Stimulated activated CD8-positive, alpha-beta memory T cell treated with anti-CD3 and anti-CD28 coated beads, Interleukin-4, amount 100 ng/mL, for 24 hours (primary cell): ENCODE measurements at places on chromosomes 16 and 17.

- DNase-seq: no peak
Observed at GRCh38 chr17:44257815-44258760, 9.8 kb downstream of the SLC4A1 start.

GRCh38 chr17:67223924-67224323 lies 21.1 kb downstream of the HELZ start:
- no peak for DNase-seq

GRCh38 chr17:35046740-35047283 lies 16.7 kb downstream of the RFFL start:
- DNase-seq: peak; percentile 23

- DNase-seq: no peak
Observed at GRCh38 chr17:58756246-58757161, 850 bp downstream of the PPM1E start.

DNA sequence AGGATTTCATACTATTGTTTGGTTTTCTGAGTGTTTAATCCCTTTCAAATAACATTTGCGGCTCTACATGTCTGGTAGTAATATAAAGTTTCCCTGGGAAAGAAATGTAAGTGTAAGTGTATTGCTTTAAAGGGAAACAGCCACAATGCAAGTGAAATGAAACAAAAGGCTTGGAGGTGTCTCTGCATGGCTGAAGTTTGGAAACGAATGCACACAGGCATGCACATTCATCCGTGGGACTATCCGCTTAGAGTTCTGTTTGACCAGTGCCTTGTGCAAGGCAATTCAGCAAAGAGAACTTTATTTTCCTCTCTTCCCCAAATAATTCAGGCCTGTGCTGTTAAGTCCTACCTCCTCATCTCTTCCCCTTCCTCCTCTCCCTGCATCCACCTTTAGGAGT lies 56.1 kb upstream of the MRTFB start:
- DNase-seq: no peak

GRCh38 chr17:8892338-8892690 lies 24.8 kb upstream of the PIK3R6 start:
- DNase-seq: no peak

- DNase-seq: peak; percentile 26
Observed at GRCh38 chr17:38900978-38901656, 24.3 kb upstream of the LASP1NB start.

GRCh38 chr17:44844390-44844830 lies 3.3 kb upstream of the HIGD1B start:
- DNase-seq: no peak

- DNase-seq: no peak
Observed at GRCh38 chr17:67115401-67115800, 71.0 kb downstream of the CACNG1 start.

DNA sequence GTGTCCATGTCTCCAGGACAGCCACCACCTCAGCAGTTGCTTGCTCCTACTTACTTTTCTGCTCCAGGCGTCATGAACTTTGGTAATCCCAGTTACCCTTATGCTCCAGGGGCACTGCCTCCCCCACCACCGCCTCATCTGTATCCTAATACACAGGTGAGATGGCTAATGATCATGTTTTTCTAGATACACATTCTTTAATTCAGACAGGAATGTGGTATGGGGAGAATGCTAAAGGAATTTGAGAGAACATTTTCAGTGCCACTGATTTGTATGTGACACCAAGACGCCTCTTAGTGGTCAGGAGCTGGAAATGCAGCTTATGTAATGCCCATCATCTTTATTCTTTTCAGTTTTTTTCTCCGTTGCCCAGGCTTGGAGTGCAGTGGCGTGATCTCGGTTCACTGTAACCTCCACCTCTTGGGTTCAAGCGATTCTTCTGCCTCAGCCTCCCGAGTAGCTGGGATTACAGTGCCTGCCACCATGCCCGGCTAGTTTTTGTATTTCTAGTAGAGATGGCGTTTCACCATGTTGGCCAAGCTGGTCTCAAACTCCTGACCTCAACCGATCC lies 8.9 kb upstream of the RAPGEFL1 start:
- no peak for DNase-seq

- no peak for DNase-seq
Observed at GRCh38 chr16:60302261-60302660, 1568.1 kb upstream of the GOT2 start.

DNA sequence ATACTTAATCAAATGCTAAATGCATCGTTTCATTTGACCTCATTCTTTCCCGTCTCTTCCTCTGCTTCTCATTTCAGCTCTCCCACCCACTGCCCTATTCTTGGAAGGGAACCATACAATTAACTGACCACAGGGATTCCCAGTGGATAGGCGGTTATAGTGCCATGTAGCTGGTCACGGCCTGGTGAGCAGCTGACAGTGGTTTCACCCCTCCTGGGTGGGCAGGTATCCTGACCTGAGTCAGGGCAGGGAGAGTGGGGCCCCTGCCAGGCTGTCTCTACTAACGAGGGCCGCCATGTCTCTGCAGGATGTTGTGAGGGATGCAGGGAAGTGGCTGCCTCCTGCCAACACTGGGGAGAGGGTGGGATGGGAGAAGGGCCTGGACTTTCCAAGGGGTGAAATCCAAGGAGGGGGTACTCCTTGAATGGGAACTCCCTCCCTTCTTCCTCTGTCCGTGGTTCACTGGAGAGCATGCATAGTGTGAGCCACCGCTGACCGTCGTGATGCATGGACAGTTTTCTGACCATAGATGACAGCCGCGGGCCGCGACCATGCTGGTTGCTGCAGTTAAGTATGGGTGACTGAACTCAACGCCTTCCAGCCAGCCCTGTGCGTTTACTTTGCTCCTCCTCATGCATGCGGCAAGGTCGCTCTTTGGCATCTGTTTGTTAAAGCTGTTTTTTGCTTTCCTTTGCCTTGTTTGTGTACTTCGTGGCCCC lies 95.9 kb downstream of the RPTOR start:
- DNase-seq: no peak

DNA sequence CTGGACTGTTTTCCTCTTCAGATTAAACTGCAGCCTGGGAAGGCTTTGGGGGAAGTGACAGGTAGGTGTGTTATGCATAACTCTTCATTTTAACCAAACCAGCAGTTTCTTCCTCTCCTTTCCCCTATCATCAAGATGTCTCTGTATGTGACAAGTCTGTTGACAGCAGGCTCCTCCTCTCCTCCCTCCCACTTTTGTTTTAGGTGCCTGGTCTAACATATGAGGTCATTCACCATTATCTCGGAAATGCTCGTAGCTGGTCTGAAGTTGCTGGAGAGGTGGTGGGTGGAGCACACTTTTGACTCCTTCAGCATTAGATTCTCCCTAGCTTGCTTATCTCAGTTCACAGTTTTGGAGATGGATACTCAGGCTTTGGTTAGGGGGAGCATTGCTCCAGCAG lies 571.0 kb upstream of the EEF2KMT start:
- no peak for DNase-seq

- DNase-seq: no peak
Observed at GRCh38 chr16:31880322-31880979, 6.8 kb downstream of the ZNF267 start.

DNA sequence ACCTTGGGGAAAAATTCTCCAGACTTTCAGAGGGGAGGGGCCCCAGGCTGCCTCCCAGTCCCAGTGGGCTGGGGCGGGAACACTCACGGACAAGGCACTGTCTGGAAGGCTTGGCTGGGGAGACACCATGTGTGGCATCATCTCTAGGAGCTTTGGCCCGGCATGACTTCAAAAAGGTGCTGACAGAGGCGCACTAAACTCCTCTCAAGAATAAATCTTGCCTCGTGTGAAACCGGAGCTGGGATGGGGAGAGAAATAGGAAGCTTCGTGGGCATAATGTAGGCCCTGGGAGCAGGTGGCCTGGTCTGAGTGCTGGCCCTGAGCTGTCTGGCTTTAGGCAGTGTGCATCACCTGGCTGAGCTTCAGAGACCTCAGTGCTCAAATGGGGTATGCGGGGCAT lies 5.7 kb downstream of the WSCD1 start:
- DNase-seq: no peak

- DNase-seq: no peak
Observed at GRCh38 chr16:81497690-81498089, 53.1 kb downstream of the CMIP start.

GRCh38 chr17:11182430-11182829 lies 58.6 kb upstream of the SHISA6 start:
- DNase-seq: no peak

DNA sequence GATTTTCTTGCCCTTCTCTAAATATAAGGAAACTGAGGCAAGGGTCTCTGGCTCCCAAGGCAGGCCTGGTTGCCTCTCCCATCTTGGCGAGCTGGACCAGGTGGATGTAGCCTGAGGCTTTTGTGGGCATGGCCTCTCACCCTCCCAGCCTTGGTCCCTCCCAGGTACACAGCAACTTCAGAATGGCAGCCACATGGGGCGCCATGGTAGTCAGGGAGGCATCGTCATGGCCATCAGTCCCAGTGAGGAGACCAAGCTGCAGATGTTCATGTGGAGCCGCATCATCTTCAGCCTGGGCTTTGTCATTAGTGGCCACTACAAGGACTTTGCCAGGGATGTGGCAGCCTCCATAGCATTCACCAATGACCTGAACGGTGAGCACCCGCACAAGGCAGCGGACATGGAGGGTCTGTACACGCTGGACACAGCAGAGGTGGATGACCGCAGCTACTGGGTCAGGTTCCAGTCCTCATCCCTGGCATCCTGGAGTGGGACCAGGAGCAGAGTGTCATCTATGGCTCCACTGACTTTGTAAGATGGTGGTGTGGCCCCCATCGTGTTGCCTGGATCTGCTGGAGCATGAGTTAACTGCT lies 165.8 kb upstream of the ZNF267 start:
- DNase-seq: no peak

GRCh38 chr16:75096656-75097055 lies 19.9 kb downstream of the LDHD start:
- no peak for DNase-seq

- no peak for DNase-seq
Observed at GRCh38 chr16:73553941-73554660, 506.2 kb upstream of the ZFHX3 start.

DNA sequence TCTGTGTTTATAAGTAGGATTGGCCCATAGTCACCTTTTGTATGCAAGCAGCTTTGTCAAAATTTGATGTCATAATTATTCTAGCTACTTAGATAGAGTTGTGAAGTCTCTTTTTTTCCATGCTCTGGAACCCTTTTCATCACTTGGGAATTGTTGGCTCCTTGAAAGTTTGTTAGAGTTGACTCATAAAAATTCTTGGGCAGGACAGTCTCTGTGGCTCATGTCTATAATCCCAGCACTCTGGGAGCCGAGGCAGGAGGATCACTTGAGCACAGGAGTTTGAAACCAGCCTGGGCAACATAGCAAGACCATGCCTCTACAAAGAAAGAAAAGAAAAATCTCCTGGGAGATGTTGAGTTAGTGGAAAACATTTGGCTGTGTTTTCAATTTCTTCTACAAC lies 45.7 kb upstream of the MRC2 start:
- no peak for DNase-seq

GRCh38 chr16:2082171-2082982 lies 34.6 kb downstream of the TSC2 start:
- no peak for DNase-seq

GRCh38 chr16:57531253-57531575 lies 5.2 kb downstream of the CCDC102A start:
- no peak for DNase-seq

- no peak for DNase-seq
Observed at GRCh38 chr17:78898947-78899346, 4.1 kb downstream of the CEP295NL start.

GRCh38 chr16:48113471-48113870 lies 42.3 kb downstream of the ABCC12 start:
- DNase-seq: no peak

DNA sequence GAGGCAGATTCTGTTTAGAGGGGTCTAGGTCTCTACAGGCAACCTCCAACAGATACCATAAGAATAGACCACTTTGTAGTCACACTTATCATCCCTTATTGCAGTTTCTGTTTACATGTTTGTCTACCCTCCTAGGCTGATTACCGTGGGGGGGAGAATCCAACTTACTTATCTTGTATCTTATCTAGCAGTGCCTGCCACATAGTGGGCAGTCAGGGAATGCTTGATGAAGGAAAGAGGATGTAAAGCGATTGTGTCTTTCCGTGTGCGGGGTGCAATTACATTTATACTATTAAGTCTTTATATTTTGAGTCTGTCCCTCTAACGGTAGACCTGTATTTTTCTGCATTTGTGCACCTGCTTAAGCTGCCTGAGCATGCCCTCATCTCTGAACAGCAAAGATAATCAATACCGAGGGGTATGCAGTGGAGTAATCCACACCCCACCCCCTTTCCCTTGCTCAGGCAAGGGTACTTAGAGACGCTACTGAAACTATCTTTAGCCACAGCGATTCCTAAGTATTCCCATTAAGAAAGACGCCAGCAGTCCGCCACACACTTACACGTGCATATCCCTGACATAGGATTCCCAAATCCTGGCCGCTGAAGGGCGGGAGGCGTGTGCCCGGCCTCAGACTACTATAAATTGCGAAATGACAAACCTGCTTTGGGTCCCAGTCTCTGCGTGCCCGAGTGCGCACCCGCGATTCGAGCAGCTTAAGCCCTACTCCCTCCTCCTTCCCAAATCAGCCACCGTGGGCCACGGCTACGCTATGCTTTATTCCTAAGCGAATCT lies 635 bp upstream of the AATF start:
- DNase-seq: no peak

DNA sequence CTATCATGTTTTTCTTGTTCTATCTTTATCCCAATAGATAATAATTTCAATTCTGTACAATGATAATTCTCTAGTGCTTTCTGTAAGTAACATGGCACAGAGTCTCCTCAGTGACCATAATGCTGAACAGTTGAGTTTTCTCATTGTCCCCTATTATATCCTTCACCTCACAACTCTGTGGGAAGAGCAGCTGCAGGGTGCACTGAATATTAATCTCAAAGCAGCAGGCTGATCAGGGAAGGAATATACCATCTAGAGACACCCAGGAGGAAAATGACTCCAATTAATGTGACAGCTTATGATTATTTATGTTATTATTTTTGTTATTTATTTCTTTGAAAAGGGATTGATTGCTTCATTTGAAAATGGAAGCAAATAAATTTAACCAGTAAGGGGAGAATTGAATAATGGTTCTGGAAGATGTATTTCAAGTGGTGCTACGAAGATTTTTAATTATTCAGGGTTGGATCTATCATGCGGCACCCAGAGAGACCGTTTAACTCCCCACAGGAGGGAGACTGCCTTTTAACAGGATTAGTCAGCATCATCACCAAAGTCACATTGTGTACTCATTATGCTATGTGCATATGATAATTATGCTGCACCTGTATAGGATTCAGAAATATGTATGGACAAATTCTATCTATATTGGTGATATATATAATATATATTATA lies 1015.7 kb upstream of the GOT2 start:
- no peak for DNase-seq

DNA sequence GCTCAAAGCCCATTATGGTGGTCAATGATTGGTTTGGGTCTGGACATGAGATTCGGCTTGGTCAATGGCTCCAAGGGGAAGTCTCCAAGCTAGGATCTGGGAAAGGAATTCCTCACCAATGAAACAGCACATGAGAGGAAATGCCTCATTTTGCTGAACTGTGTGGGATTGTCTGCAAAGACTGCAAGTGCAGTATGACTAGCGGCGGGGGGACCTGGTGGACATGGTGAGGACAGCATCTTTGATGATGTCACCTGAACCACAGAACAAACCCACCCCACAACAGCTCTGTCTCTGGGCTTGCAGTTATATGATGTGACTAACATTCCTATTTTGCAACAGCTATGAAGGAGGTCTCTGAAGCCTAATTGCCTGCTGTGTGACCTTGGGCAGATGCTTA lies 50.6 kb upstream of the NKD1 start:
- DNase-seq: no peak

- DNase-seq: no peak
Observed at GRCh38 chr16:80802138-80802537, 2.3 kb downstream of the CDYL2 start.
